ENCODE measurements at places on chromosomes 4 and X.

- no peak for DNase-seq
Observed at GRCh38 chrX:132025041-132025440, 1.9 kb downstream of the STK26 start.

DNA sequence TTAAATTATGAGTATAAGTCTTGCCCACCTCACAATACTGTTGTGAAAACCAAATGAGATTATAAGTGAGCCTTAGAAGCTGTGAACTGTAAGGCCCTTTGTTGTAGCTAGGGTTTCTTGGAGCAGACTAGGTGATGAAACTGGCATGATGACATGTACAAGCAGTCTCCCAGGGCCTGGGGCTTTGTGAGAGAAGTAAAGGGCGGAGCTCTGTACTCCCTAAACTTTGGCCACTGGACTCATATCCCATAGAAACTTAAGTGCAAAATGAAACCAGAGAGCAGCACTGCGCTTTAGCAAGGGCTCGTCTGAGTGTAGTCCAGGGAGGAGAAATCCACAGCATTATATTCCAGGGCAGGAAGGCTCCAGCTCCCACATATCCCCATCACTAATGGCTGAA is 385.6 kb upstream of the FGF16 start:
- no peak for DNase-seq

DNA sequence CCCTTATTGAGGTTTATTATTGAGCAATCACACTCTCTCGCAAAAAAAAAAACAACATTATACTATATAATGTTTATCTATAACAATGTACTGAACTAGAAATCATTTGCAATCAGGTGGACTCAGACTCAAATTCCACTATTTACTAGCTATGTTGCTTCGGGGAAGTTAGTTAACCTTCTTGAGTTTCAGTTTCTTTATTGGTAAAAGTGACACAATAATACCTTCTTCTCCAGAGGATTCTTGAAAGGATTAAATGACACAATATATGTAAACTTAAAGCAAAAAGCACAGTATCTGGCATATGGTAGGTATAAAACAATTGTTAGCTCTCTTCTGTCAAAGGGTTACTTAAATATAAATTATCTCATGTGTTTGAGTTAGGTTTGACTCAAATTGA is 31.5 kb upstream of the HDAC8 start:
- DNase-seq = no peak

GRCh38 chr4:125704726-125705125 is 390.0 kb downstream of the FAT4 start:
- no peak for DNase-seq

- no peak for DNase-seq
Observed at GRCh38 chr4:7032596-7032995, 10.6 kb upstream of the TADA2B start.

DNA sequence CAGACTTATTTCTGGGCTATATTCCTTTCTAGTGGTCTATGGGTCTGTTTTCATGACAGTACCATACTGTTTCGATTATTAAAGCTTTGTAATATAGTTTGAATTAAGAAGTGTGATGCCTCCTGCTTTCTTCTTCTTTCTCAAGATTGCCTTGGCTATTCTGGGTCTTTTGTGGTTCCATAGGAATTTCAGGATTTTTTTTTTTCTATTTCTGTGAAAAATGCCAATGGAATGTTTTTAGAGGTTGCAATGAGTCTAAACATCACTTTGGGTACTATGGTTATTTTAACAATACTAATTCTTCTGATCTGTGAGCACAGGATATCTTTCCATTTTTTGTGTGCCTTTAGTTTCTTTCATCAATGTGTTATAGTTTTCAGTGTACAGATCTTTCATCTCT is 204.3 kb upstream of the HCCS start:
- no peak for DNase-seq

DNA sequence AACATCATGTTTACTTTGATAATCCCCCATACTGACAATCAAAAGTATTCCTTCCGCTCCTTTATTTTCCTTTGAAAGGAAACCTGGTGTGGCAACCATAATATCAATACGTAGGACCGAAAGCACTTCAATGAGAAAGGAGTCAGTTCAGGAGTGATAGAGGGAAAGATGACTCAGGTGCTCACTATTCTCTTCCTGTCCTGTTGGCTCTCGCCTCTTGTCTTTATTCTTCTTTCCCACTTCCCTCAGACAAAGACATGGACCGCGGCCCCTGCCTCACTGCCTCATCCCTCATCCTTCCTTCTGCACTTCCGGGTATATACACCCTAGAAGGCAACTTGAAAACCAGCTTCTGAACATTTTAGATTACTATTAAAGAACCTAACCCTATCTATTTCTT is 49.8 kb upstream of the TNIP3 start:
- DNase-seq = no peak

- DNase-seq = no peak
Observed at GRCh38 chr4:17189401-17189720, 290.9 kb upstream of the LDB2 start.

- DNase-seq = no peak
Observed at GRCh38 chr4:185782523-185782922, 29.5 kb downstream of the SORBS2 start.

GRCh38 chr4:100269446-100269845 is 79.2 kb upstream of the DDIT4L start:
- DNase-seq = no peak

GRCh38 chr4:5996641-5997040 is 21.6 kb downstream of the C4orf50 start:
- DNase-seq = no peak

- no peak for DNase-seq
Observed at GRCh38 chrX:110394651-110395050, 36.0 kb downstream of the RTL9 start.

Measured in cerebellar nuclear complex (tissue), 1 donor.